ENCODE measurements at places on chromosomes 11 and 22. TPM values are rescaled to one million over a fixed set of nuclear protein-coding genes. Genes with fewer than 3 reads are reported as not detected.

GRCh38 chr11:27229511-27230191 lies 133.4 kb downstream of the CCDC34 start:
- DNase-seq: no peak

DNA sequence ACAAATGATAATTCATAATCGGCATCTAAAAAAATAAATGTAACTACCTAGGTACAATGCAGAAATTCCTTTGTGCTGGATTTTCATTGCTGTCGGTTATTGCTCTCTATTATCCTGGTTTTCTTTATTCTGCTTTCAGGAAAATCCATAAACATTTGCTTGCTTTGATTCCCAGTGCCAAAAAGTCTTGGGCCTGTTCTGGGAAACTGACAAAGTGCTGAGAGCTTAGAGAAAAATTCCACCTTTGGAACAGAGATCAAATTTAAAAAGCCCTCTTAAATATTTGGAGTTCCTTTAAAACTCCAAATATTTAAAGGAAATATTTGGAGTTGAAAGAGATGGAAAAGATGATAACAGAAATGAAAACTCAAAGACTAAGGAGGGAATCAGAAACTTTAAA lies 87.3 kb upstream of the ZBED5 start:
- DNase-seq: no peak

GRCh38 chr11:95335989-95336388 lies 105.0 kb upstream of the SESN3 start:
- no peak for DNase-seq

GRCh38 chr11:43786016-43786415 lies 94.6 kb upstream of the ALKBH3 start:
- no peak for DNase-seq

DNA sequence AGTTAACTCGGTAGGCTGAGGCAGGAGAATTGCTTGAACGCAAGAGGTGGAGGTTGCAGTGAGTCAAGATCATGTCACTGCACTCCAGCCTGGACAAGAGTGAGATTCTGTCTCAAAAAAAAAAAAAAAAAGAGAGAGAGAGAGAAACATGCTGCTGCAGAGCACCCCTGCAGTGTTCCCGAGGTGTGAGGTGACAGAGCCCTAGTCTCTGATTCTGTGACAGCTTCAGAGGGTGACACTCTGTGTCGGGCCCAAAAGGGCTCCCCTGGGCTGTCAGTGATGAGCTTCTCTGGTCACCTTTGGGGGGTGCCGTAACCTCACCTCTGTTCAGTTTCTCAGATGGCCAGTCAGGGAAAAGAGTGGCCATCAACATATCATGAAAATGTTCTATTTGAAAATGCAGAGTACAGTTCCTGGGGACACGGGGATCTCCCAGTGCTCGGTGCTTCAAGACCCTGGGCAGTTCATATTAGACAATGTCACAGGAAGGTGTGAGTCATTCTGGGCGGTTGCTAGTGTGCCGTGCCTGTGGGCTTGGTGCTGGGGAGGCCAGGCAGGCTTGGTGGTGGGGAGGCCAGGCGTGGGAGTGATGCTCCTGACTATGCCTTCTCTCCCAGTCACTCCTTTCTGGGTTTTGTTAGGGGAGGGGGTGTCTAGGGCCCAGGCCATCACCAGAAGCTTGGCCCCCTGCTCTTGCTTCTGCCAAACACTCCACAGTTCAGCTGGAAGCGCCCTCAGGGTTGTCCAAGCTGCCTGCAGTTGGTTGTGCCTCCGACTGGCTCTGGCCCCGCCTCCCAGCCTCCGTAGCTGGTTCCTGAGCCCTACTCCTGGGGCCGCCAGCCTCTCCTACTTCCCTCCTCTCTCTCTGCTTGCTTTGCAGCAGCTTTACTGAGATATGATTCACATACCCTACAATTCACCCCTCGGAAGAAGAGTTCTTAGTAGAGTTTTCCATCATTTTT lies 52.5 kb upstream of the CLDN5 start:
- no peak for DNase-seq

DNA sequence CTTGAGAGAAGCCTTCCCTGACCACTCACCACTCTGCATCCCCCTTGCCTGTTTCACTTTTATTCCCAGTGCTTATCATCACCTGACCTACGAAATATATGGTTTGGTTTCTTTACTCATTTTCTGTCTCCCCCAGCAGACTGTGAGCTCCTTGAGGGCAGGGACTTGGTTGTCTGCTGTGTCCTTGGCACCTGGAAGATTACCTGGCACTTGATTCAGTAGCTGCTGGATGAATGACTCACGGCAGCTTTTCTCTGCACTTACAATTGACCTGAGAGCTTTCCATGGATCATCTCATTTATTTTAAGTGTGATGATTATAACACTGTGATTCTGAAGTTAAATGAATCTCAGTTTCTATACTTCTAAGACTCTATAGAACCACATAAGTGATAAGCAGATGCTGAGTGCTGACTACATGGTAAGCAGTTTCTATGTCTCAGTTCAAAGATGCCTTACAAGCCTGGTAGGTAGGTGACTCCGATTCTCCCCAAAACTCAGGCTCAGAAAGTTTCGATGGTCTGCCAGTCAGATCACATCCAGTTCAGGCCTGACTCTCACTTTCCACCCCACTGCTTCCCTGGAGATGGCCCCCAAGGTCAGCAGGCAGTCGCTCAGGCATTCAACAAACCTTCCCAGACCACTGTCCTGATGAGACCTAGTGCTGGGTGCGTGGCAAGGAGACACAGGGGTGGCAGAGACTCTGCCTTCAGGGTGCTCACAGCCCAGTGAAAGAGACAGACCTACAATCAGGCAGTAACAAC lies 11.6 kb downstream of the IL2RB start:
- no peak for DNase-seq

DNA sequence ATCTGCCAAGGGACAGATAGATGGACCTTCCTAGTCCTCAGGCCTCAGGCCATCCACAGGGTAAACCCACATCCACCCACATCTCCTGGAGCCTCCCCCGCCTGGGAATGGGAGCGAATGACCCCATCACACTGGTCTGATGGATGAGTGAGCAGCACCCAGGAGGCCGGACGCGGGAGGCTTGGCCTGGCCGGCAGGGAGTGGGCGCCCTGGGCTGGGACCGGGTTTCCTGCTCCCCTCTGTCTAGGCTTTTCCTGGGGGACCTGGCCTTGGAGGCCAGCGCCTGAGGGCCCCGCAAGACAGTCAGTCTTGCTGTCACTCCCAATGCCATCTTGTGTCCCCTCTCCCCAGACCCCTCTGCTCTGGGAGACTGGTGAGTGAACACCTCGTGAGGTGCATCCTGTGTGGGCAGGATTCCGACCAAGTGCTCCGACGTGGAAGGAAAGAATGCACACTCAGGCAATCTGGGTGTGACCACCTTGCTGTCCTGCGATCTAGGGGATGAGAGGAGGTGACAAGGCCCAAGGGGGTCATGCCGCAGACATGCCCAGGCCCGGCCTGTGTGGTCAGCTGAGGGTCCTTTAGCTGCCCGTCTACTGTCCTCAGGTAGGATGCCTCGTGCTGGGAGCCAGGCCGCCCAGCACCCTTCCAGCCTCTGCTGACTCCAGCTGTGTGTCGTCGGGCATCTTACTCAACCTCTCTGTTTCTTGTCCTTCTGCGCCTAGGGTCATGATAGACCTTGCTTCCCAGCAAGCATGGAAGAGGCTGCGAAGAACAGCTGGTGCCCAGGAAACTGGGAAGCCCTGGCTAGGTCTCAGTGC lies 26.5 kb upstream of the WNT7B start:
- DNase-seq: no peak

DNA sequence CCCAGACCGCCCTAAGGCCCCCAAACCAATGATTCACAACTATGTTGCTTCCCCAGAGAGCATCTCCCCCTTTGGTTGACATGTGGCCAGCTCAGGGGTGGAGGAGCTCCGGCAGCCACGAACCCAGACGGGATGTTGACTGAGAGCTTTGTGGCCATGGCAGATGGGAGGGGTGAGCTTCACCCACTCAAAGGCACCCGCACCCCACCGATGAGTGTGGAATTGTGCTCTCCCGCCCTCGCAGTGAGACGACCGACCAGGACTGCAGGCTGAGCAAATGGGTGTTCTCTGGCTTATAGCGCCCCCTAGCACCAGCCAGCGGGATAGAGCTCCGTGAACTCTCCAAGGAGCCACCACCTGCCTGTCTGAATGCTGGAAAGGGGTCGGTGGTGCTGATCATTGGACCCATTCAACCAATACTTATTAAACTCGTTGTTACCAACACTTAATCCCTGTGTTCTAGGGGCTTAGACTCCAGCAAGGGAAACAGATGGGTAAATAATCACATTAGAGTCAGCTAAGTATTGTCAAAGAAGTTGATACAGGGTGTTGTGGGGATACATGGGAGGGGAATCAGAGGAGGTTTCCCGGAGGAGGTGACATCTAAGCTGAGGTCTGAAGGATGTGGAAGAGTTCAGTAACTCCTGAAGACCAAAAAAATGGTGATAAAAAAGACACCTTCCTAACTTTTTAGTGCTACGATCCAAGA lies 4.5 kb upstream of the TIMP3 start:
- no peak for DNase-seq

- DNase-seq: no peak
Measured at GRCh38 chr11:80349997-80350396, 909.2 kb upstream of the TENM4 start.

- no peak for DNase-seq
Measured at GRCh38 chr11:120746376-120746775, 234.8 kb downstream of the GRIK4 start.

DNA sequence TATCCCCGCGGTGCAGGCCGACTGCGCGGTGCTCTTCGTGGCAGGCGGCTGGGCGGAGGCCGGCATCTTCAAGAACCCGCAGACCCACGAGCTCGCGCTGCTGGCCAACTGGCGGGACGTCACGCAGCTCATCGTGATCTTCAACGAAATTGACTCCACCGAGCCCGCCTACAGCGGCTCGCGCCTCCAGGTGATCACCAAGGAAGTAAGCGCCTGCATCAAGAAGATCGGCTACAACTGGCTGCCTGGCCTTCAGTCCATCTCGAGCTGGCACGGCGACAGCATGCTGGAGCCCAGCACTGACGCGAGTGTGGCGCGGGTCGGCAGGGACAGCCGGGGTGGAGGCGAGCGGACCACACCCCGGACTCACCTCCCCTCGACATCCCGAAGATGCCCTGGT lies 53.9 kb upstream of the MTNR1B start:
- DNase-seq: no peak

GRCh38 chr11:45163956-45164575 lies 17.6 kb downstream of the PRDM11 start:
- DNase-seq: no peak

DNA sequence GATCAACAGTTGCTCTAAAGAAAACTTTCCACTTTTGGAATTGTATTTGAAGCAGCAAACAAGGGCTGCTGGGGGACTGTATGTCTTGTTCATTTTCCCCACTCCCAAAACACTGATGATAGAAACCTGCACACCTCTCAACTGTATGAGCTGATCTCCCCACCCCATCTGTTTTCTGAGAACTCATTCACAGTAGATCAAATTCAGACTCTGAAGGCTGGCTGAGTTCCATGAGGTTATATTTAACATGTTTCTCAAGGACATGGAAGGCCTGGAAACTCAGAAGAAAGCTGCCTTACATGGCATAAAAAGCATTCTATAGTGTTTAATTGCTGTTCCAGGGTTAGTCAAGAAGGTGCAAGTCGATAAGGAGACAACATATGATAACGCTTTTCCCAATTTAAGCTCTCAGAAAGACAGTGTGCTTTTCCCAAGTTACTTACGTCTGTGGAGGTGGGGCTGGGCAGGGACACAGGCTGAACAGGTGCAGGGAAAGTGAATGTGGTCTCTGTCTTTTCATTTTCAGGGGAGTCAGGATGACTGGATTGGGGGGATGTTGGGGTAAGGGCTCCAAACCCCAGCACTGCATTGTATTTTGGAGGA lies 23.0 kb downstream of the LARGE2 start:
- DNase-seq: no peak

GRCh38 chr11:81966340-81966739 lies 767.3 kb downstream of the FAM181B start:
- DNase-seq: no peak

GRCh38 chr11:67496113-67496512 lies 9.1 kb downstream of the PITPNM1 start:
- no peak for DNase-seq

UCP3 gene
- polyA plus RNA-seq: 1.7 TPM

MRPL49 gene
- 56.2 TPM for polyA plus RNA-seq

MUC6 gene
- 7.6 TPM for polyA plus RNA-seq

EMID1 gene
- polyA plus RNA-seq: 119 TPM
